ENCODE measurements at places on chromosomes 7 and 10.

DNA sequence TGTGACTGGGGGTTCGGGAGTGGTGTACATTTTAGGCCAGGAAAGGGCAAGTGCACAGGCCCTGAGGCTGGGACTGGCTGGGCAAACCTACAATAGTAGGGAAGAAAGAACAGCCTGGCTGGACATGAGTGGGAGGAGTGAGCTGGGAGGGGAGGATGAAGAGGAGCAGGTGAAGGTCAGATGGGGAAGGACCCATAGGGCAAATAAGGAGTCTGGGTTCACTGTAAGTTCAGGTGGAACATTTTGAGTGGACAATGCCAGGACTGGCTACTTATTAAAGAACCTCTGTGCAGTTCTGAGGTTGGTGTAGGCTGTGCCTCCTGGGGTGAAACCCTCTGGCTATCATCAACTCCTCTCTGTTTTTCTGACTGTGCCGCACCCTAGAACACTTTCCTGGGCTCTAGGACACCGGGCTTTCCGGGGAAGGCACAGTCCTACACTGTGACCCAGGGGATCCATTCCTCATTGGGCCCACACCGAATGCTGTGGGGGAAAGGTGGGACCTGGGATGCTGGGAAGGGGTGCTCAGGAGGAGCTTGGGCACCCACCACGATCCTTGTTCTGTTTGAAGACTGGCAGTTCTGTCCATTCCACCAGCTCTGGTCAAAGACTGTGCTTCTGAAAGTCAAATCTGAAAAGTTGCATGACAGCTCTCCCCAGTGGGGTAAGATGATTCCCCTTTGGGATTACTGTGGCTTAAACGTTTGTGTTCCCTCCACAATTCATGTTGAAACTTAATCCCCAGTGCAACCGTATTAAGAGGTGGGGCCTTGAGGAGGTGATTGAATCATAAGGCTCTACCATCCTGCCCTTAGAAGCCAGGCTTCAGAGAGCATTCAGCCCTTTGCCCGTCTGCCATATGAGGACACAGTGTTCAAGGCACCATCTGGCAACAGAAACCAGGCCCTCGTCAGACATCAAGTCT is 4.0 kb upstream of the MMP21 start:
- no peak for DNase-seq

DNA sequence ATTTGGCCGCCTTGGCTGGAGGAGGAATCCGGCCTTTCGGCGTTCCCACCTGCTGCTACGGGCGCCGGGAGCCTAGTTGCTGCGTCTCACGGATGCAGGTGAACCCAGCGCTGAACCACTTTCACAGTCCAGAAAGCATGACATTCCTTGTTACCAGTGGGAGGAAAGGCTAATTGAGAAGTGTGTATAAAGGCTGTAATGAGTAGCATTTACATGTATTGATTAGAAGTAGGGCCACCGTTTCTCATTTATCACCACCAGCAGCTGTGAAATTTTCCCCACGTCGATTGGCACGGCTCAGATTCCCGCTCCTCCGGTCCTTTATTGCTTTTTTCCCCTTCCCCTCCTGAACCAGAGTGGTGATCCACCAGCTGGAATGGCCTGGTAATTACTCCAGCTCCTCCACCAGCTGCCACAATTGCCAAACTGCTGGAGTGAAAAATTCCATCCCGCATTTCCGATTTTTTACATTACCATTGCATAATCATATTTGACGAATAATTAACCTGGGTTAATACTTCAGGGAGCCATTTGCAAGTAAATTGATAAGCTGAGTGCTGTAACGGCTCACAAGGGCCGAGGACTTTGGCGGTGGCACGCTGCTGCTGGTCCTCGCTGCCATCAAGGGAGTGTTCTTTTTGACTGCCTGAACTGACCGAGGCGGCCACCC is 153.3 kb downstream of the POU6F2 start:
- DNase-seq: no peak

GRCh38 chr10:82882722-82883121 is 1007.7 kb downstream of the NRG3 start:
- no peak for DNase-seq

- no peak for DNase-seq
Measured at GRCh38 chr10:73591935-73592699, 975 bp upstream of the USP54 start.

GRCh38 chr7:130996205-130996832 is 262.3 kb upstream of the KLF14 start:
- no peak for DNase-seq

DNA sequence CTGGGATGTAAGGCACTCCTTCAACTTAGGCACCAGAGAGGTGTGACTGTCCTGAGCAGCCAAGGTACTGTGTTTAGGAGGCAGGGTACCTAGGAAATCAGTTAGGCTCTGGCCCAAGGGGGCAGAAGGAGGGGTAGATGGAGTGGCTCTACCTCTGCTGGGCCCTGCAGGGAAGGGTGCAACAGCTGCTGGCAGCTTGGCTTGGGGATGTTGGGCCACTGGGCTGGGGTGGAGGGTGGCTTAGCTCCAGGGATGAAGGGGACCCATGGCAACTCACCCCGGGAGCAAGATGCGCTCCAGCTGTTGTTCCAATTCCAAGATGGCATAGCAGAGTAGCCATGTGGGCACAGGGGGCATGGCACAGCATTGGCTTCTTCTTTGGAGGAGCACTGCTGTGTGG is 42.1 kb downstream of the NEURL1 start:
- no peak for DNase-seq

- no peak for DNase-seq
Measured at GRCh38 chr7:158470336-158470735, 117.3 kb downstream of the PTPRN2 start.

- no peak for DNase-seq
Measured at GRCh38 chr7:15168489-15168888, 265.9 kb upstream of the DGKB start.

DNA sequence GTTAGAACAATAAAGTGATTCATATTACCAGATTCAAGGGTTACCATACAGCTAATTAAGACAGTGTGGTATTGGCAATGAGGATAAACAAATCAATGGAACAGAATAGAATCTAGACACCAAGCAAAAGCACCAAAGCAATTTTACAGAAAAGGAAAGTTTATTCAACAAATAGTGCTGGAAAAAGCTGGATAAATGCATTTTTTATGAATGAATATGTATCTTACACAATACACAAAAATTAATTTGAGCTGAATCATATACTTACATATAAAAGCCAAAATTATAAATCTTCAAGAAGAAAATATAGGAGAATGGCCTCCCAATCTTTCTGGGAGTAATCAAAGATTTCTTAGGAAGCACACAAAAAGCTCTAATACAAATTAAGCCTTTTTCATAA is 220.4 kb upstream of the PTN start:
- DNase-seq: no peak

- no peak for DNase-seq
Measured at GRCh38 chr10:28503114-28503513, 29.8 kb upstream of the WAC start.

DNA sequence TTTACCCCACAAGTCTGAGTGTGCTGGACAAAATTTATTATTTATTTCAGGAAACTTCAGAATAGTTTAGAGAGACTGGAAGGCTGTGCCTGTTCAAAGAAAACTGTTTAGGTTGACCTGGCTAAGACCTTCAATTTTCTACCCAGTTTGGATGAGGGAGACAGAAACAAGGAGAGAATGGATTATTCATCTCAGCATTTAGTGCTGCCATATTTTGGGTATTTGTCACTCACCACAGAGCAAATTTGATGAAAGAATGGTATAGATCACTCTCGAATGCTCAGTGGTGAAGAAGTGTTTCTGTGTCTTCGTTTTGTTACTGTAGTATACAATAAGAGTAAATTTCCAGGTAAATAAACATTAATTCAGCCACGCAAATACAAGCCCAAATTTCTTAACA is 71.8 kb downstream of the SEMA3C start:
- DNase-seq: no peak

DNA sequence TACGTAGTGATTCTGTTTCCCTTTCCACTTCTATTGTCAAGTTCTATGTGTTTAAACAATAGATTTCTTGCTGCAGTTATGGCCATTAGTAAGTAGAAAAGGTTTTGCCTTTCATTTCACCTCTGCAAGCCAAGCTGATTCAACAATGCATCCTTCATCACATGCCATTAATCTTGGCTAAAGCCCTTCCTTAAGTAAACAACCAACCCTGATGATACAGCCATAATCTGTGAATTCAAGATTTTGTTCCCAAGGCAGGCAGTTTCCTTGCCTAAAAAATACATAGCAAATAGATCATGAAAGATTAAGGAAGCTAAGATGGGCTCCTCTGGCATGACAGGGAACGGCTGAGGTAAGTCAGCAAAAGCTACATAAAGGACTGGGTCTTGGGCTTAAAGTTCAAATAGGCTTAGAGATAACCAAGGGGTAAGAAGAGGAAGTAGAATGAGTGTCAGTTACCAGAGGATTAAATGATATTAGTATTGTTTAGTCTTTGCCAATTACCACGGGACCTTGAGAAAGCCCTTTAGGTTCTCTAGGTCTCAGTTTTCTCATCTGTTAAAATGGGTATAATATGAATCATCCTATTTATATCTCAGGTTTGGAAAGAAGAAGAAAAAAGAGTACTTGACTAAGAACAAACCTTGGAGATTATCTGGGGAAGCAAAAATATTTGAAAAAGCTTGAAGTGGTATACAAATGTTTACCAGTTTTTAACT is 35.9 kb upstream of the ANK3 start:
- DNase-seq: no peak

GRCh38 chr7:130881091-130881798 is 147.2 kb upstream of the KLF14 start:
- DNase-seq: no peak

DNA sequence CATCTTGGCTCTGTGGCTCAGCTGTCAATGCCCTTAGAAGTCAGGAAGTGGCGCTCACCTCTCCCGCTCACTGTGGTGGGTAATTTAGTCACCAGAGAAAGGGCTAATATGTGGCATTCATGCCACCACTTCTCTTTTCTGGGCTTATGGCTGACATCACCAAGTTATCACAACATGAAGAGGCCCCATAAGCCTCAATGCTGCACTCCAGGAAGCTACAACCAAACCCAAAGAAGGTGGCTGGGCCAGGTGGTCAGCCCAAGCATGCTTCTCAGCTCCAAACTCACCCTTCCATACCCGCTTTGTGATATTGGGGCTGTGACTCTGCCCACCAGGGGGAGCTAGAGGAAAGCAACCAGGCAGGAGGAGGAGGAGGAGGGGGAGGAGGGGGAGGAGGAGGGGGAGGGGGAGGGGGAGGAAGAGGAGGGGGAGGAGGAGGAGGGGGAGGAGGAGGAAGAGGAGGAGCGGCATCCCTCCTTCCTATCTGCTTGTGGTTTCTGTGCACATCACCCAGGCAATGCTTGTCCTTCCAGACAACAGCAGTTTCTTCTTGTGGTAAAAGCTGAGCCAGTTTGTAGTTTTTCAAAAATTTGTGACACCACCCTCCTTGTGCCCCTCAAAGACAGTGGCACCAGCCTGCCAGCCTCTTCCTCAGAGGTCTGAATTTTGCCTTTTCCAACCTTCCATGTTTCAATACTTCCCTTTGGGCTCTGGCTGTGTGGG is 42.1 kb downstream of the CYP26A1 start:
- peak; percentile 79 for DNase-seq

DNA sequence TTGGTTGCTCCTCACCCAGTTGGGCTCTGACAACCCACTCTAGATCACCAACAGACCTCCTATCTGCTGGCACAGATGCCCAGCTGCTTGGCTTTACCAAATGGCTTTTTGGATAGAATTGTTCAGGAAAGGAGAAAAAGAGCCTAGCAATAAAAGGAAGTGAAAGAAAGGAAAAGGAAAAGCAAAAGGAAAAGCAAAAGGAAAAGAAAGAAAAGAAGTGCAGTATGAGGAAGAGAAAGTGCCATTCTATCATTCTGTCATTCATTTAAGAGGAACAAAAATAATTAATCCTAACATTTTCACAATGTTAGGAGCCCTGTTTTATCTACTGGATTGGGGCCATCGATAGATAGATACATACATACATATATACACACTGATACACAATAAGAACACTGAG is 353.6 kb downstream of the THSD7A start:
- no peak for DNase-seq

DNA sequence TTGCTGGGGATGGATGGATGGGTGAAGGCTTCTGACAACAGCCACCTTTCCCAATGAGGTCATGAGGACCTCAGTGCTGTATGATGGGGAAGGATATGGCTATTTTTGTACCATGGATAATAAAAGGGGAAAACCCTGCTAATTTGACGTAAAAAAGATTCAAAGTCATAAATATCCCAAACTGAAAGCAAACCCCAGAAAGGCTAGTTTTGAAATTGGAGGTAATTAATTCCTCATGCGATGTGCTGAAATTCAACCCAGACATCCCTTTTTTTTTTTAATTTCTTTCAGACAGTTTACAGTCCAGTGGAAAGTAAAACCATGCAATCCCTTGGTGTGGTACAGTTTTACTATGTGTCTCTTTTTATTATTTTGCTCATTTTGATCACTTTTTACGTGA is 254.5 kb upstream of the BMPER start:
- DNase-seq: no peak

DNA sequence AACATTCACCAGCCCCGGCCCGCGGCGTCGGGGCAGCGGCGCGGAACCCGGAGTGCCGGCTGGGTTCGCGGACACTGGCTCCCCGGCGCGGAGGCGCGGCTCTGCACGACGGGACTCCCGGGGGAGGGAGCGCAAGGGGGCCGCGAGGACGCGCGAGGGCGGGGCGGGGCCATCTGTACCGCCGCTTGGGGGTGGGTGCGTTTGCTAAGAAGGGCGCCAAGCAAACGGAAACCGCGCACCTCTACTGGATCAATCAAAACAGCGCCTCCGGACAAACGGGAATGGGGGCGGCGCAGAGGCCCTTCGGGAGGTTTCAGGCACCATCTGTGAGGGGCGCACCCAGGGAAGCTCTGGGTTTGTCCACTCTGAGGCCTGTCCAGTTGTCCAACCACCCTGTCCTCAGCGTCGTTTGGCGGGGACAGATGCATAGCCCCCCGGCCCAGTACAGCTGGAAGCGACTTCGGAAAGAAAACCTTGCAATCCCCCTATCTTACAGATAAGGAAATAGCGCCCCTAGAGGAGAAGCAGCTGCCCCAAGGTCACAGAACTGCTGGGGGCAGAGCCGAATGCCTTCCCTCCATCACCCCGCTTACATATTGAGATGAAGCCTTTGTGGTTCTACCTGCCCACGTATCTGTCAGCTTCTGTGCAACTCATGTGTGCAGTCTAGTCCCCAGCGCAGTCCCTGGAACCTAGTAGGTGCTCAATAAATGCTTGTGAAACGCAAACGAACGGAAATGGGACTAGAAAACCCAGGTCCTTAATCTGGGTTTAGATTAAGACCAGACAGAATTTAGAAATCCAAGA is 10.7 kb upstream of the SLIT1 start:
- peak; percentile 82 for DNase-seq

DNA sequence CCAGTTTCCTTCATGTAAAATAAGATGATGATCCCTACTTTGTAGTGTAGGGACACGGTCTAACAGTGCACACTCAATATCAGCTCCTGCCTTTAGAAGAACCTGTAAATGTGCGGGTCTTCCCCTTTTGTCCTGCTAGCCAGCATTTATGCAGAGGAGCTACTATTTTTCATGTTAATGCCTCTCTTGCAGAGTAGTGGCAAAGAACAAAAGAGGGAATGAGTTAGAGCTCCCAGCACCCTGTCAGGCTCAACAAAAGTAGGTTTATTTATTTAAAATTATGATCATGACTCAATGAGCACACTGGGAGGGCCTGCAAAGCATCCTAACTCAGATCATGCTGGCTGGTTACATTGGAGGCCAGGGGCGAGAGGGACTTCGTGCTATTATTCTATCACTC is 414.5 kb upstream of the COBL start:
- no peak for DNase-seq

GRCh38 chr10:8424555-8425211 is 370.2 kb downstream of the GATA3 start:
- DNase-seq: no peak

All from MM.1S (cell line).